Stimulated activated CD4-positive, alpha-beta T cell treated with anti-CD3 and anti-CD28 coated beads, Interleukin-1b, Interleukin-23, amount 100 ng/mL, for 1 hour (primary cell): ENCODE measurements at places on chromosomes 4 and X.

GRCh38 chr4:147714575-147715401, 17.1 kb upstream of the ARHGAP10 start:
- no peak for DNase-seq

GRCh38 chr4:140092094-140092851, 61.7 kb downstream of the MAML3 start:
- DNase-seq: no peak

DNA sequence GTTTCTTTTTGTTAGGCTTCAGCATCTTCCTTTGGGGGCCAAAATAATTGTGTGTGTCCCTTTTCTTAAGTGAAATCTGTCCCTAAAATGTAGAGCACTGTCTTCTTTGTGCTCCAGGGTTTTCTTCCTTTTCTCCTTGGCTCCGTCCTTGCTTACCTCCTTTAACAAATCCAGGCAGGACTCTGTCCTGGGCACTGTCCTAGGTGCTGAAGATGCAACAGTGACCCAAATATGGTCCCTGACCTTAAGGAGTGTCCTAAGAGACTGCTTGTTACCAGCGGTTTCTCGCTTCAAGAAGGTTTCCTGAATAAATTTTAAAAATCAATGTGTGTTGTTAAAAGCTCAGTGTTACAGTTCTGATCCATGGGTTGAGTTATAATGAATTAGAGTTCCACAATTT, 471.8 kb downstream of the KCNIP4 start:
- no peak for DNase-seq

DNA sequence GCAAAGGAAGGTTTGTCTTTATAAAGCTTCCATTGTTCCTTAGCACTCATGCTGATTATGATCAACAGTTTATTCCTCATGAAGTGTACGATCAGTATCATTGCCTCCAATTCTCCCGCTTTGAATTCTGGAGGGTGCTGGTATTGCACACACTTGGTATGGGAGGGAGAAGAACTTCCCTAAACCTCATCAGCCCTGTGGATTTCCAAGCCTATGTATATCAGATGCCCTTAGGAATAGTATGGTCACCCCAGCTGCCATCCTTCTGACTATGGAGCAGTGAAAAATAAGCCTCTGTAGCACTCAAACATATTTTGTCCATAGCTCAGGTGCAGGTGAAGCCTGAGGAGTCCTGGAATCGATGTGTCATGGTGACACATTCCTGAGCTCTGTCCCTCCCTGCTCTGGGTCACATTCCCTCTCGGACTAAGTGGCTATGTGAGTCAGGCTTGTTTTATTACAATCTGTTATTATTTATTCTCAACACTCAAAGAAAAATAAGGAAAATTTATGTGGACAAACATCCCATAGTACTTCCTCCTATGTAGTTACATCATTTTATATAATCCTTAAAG, 2.0 kb upstream of the ZDHHC9 start:
- no peak for DNase-seq

DNA sequence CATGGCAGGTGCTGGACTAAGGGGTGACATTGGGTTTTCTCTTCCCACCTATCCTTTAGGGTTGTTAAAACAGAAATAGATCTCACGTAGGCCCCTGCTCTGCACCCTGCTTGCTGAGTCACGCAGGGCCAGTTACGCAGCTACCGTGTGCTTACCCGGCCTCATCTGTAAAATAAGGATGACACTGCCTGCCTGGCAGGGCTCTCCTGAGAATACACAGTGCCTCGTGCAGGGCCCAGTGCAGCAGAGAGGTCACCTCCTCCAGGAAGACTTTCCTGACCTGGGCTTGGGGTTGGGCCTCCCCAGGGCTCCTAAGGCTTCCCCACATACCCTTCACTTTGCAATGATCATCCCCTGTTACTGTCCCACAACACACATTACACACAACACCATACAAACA, 33.6 kb upstream of the JAKMIP1 start:
- no peak for DNase-seq

GRCh38 chrX:152878976-152879755, 18.7 kb upstream of the ZNF185 start:
- no peak for DNase-seq

GRCh38 chr4:122894827-122895226, 27.6 kb downstream of the NUDT6 start:
- DNase-seq: no peak

DNA sequence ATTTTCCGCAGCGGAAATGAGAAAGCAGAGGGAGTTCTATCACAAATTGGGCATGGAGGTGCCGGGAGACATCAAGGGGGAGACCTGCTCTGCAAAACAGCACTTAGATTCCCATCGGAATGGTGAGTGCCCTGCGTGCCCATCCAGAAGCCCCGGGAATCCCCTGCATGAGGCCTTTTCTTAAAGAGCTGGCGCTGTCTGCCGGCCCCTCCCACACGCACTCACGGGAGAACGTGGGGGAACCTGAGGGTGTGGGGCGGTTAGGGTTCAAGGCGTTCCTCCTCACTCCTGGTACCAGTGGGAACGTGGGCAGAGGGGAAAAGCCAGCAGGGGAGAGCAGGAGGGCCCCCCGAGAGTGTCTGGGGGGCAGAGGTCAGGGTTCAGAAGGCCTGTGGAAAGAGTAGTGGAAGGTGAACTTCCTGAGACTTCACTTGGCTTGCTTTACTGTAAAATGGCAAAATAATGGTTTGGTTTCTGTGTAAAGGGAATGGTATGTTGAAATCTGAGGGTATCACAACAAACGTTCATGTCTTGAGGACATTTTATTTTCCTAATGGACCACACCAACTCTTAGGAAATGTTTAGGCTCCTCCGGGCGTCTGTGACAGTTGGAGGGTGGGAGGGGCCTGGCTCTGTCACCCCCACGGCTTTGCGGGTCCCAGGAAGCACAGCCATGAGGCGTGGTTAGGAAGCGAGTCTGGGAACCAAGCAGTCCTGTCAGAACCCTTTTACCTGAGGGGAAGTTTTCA, 38.0 kb downstream of the PCGF3 start:
- DNase-seq: no peak

DNA sequence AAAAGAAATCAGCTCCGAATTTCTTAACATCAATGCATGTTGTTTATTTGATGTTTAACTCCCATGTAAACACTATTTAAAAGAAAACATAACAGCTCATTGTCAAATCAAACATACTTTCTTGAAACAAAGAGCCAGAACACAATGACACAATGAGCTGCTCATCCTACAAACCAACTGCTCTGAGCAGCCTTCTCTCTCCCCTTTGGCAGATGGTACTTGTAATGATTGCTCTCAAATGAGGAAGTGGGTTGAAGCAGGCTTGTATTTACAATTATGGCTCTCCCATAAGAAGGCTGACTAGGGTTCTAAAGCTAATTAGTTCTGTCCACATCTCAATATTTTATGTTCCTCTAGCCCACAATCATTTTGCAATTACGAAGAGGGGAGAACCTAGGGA, 637.8 kb upstream of the ADGRL3 start:
- no peak for DNase-seq

DNA sequence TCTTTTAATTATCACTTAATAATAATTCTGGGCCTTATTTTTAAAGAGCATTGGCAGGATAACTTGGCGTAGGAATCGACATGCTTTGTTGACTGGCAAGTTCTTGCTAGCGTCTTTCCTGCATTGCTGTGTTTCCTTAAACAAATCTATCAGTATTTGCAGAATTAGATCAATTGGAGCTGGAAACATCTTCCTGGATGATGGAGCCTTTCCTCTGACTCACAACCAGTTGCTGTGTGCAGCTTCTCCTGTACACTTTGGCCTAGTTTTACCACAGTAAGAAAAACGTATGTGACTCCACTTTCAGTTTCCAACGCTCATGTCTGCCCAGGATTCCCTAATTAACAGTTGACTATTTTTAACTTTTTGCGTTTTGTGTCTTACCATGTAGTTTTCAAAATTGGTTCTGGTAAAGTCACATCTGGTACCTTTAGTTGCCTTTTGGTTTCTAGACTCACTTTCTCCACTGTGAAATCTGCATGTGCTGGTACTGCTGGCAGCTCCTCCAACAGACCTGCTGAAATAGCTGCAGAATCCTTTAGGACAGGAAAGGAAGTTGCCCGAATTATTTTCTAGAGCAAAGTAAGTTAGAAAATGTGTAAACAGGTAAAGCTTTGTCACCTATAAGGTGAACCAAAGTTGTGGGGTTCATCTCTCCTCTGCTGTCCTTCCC, 553.2 kb upstream of the FAT1 start:
- DNase-seq: no peak
